WTC11 (cell line): ENCODE measurements at places on chromosomes 11 and 22. TPM values are rescaled to one million over a fixed set of nuclear protein-coding genes. Genes with fewer than 3 reads are reported as not detected.
A peak's percentile ranks its signal among the peaks of the same experiment; 100 is the strongest.

Gene LRRC74B
- total RNA-seq: not detected in 3 replicates

Gene SCN3B
- 0.37 to 0.79 TPM (median 0.71 TPM) in 3 replicates for total RNA-seq

Gene LRRC4C
- 0.41 to 1.3 TPM (median 0.72 TPM) in 3 replicates for total RNA-seq

Gene CNTN5
- total RNA-seq: 0.07 TPM in 1 of 3 replicates, not detected in the others

Gene PACSIN3
- 74.5 to 77.1 TPM (median 76.8 TPM) in 3 replicates for total RNA-seq

Gene SLC22A12
- not detected in 3 replicates for total RNA-seq

Gene IL10RA
- 0.41 to 0.74 TPM (median 0.71 TPM) in 3 replicates for total RNA-seq

Gene CHRM1
- total RNA-seq: not detected in 3 replicates

Gene SBF2
- 46.2 to 53.6 TPM (median 47.6 TPM) in 3 replicates for total RNA-seq

Gene C11orf24
- total RNA-seq: 41.8 to 53.7 TPM (median 43.8 TPM) in 3 replicates

Gene DRD2
- total RNA-seq: 0.11 to 0.20 TPM in 2 of 3 replicates, not detected in the other

Gene MALAT1
- 1,830 to 2,350 TPM (median 2,261 TPM) in 3 replicates for total RNA-seq

Gene C11orf86
- 0.44 to 0.87 TPM (median 0.68 TPM) in 3 replicates for total RNA-seq

DNA sequence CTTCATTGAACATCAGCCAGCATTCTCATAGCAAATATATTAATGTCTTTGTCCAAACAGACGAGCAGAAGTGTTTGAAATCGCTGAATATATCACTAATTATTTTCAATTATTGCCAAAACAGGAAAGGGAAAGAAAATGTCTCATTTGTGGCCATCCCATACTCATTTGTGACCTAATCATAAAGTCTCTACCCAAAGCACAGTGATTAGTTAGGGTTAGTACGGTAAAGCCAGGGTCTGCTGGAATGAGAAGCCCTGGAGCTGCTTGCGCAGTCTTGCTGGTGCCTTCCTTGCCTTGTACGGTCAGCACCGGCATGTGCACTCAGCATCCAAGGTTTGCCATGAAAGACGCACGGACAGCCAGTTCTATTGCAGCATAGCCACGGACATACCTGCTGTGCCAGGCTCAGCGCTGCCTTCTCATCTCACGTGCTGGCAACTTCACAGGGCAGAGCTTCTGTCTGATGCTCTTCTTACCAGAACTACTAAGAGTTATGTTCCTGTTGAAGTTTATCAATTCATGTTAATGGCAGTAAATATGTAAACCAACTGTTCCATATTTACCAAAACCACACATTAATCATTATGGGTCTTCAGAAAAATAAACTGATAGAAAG is 74.7 kb upstream of the POU2AF2 start:
- no peak overlapping the region for H3K4me3 ChIP-seq
- peaks cover 5% of the 10 kb centered on the region for H3K4me1 ChIP-seq
- no peaks in the 10 kb centered on the region for H3K27me3 ChIP-seq
- no peak for DNase-seq
- no peaks in the 10 kb centered on the region for H3K36me3 ChIP-seq
- no peak overlapping the region for H3K27ac ChIP-seq

GRCh38 chr11:54558919-54559318 is 44.9 kb downstream of the OR4C46 start:
- peaks cover 10% of the 10 kb centered on the region for H3K27me3 ChIP-seq
- DNase-seq: no peak
- no peak overlapping the region for H3K27ac ChIP-seq
- peaks cover 67% of the 10 kb centered on the region for H3K36me3 ChIP-seq
- no peaks in the 10 kb centered on the region for H3K4me1 ChIP-seq

- no peak overlapping the region for H3K27ac ChIP-seq
- no peak overlapping the region for H3K4me3 ChIP-seq
- DNase-seq: no peak
- H3K27me3 ChIP-seq: peaks cover 14% of the 10 kb centered on the region; the same call in 1 of the 2 replicates
Observed at GRCh38 chr11:72661486-72661885, 12.7 kb downstream of the PDE2A start.

DNA sequence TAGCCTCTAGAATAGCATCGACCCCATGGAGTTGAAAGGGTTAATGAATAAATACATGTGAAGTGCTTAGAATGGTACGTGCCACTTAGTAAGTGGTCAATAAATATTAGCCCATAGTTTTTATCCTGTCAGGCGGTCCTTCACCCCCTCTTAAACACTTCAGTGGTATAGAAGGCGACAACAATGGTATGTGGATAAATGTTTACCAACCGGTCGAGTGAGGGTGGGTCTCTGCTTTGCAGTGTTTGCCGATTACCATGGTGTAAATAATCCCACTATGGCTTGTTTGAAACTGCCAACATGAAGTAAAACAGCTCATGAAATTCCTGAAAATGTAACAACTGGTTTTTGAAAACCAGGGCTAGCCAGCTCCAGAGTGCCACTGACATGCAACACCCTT is 541.2 kb downstream of the BUD13 start:
- no peak for DNase-seq
- peaks cover 20% of the 10 kb centered on the region for H3K4me1 ChIP-seq
- H3K36me3 ChIP-seq: no peaks in the 10 kb centered on the region; the same call in 1 of the 2 replicates
- H3K27me3 ChIP-seq: no peaks in the 10 kb centered on the region

DNA sequence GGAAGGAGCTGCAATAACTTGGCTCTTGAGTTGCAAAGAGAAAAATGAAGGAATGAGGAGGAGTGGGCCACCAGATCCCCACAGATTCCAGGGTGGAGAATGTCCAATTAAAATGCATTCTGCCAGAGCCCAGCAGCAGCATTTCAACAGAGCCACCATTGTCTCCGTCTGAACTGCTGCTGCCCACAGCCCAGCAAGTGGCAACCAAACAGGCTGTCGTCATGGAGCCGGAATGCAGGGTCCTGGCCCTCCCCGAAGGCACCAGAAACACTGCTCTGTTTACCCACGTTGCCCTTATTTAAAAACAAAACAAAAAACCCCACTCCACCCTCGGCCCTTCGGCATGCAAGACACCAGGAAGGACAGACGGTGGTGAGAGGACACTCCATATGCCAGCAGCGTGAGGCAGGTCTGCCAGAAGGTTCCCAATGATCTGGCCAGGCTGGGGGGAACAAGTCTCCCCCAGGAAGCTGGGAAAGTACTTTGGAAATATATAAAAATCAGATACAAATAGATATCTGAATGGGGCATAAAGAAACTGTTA is 32.5 kb downstream of the PLEKHA7 start:
- H3K27me3 ChIP-seq: no peaks in the 10 kb centered on the region
- peak; percentile 26 for DNase-seq
- H3K4me3 ChIP-seq: no peak overlapping the region
- no peak overlapping the region for H3K27ac ChIP-seq

- H3K36me3 ChIP-seq: no peaks in the 10 kb centered on the region
- peaks cover 52% of the 10 kb centered on the region for H3K27me3 ChIP-seq
- no peaks in the 10 kb centered on the region for H3K4me1 ChIP-seq
- H3K27ac ChIP-seq: no peak overlapping the region
- no peak for DNase-seq
- no peak overlapping the region for H3K4me3 ChIP-seq
Observed at GRCh38 chr22:42132457-42132856, 1.8 kb upstream of the CYP2D6 start.

GRCh38 chr11:128610721-128611617 is 23.6 kb upstream of the ETS1 start:
- H3K4me3 ChIP-seq: no peak overlapping the region
- no peaks in the 10 kb centered on the region for H3K36me3 ChIP-seq
- H3K27me3 ChIP-seq: peaks cover 25% of the 10 kb centered on the region
- H3K27ac ChIP-seq: no peak overlapping the region
- H3K4me1 ChIP-seq: peaks cover 35% of the 10 kb centered on the region

- no peak overlapping the region; the same call in 1 of the 2 replicates for H3K27ac ChIP-seq
- H3K4me1 ChIP-seq: peaks cover 32% of the 10 kb centered on the region
- H3K4me3 ChIP-seq: no peak overlapping the region
- no peak for DNase-seq
Observed at GRCh38 chr11:108221371-108221770, 1.1 kb downstream of the NPAT start.

- DNase-seq: no peak
- no peaks in the 10 kb centered on the region for H3K36me3 ChIP-seq
- no peak overlapping the region for H3K27ac ChIP-seq
- H3K4me1 ChIP-seq: no peaks in the 10 kb centered on the region
- H3K27me3 ChIP-seq: peaks cover 2% of the 10 kb centered on the region; the same call in 1 of the 2 replicates
Observed at GRCh38 chr22:32079130-32080089, 36.3 kb downstream of the SLC5A1 start.

DNA sequence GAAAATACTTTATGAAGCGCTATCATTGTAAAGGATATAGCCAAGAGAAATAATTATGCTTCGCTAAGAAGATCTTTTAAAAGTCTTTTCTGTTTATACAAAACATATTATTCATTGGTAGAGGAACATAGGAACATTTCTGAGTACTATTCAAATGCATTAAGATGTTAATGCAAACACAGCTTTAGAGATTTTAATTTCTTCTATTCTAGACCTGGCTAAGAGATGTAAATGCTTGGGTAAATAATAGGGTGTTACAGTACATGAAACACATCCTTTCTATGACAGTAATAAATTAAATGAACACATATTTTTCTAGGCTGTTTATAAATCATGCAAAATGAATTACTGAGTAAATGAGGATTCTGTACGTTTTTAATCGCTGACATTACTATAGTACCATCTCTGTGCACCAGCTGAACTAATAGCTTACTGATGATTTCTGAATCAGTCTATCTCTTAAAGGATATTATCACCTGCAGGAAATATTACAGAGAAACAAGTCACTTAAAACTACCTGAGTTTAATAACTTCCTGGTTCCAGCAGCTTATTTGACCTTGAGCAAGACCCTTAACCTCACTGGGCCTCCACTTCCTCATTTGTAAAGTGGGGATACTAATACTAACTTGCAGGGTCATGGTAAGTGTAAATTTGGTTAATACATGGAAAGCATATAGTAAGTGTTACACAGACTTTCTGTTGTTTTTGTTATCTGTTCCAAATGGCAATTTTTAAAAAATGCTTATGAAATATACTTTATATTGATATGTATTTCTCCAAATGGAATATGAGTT is 344.9 kb downstream of the DYNC2H1 start:
- no peaks in the 10 kb centered on the region for H3K27me3 ChIP-seq
- H3K4me1 ChIP-seq: peaks cover 9% of the 10 kb centered on the region
- 0 out of 2 replicates have a peak overlapping the region, but pooled peaks have one; percentile 8 for H3K4me3 ChIP-seq
- H3K36me3 ChIP-seq: no peaks in the 10 kb centered on the region
- no peak overlapping the region for H3K27ac ChIP-seq

DNA sequence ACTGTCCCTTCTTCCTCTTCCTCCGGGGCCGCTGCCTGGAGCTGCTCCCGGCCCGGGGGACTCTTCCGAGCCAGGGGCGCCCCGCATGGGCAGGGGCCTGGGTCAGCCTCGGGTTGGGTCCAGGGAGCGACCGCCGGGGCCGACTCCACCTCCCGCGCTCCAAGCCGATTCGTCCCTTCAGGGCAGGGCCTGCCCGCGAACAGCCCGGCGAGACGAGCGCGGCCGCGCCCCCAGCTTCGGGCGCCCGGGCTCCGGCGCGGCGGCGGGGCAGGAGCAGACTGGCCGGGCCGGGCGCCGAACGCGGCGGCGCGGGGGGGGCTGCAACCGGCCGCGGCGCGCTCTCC is at the start of gene LARGE1:
Gene LARGE1, minus strand, starts transcription at position 280 of the 344 bp plus-strand sequence.
- H3K36me3 ChIP-seq: no peaks in the 10 kb centered on the region
- peak within 1 kb of the TSS; percentile 36; the same call in 1 of the 2 replicates for H3K27ac ChIP-seq
- H3K4me3 ChIP-seq: peak within 1 kb of the TSS; percentile 93
- peaks cover 8% of the 10 kb centered on the region for H3K27me3 ChIP-seq
- H3K4me1 ChIP-seq: peaks cover 61% of the 10 kb centered on the region

- H3K4me3 ChIP-seq: no peak overlapping the region
- H3K4me1 ChIP-seq: peaks cover 24% of the 10 kb centered on the region
- DNase-seq: no peak
- no peak overlapping the region for H3K27ac ChIP-seq
Observed at GRCh38 chr11:127675581-127675980, 675.0 kb upstream of the KIRREL3 start.

- H3K4me1 ChIP-seq: peaks cover 31% of the 10 kb centered on the region
- H3K27me3 ChIP-seq: no peaks in the 10 kb centered on the region
- H3K27ac ChIP-seq: peak overlapping the region; percentile 97
- peak overlapping the region; percentile 79 for H3K4me3 ChIP-seq
Observed at GRCh38 chr11:47400768-47401279, 7.6 kb upstream of the SLC39A13 start.

DNA sequence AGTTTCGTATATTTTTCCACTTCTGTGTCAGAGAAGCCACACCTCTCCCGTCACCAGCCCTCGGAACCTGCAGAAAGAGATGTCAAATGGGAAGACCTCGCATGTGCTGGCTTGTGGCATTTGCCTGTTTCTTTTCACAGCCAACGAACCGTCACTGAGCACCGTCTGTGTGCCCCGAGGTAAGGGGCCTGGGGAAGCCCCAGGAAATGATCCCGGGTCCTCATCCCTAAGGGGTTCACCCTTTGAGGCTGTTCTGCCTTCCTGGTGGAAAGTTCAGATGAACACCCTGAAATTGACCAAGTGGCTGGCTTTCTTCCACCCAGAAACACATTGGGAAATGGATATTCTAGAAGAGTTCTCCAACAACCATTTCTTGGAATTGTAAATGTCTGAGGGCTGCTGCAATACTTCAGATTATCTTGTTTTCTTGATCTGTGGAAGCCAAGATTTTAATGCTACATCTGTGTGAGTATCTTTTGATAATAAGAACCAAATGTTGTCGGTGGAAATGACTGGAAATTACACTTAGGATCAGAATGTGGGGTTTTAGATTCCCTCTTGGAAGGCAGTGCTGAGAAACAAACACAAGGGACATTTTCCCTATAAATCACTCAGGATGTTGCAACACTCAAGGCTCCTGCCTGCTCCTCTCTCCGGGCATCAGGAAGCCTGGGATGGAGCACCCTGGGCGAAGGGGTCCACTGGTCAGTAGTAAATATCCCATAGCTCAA is 37.6 kb downstream of the RIBC2 start:
- no peaks in the 10 kb centered on the region for H3K4me1 ChIP-seq
- H3K36me3 ChIP-seq: no peaks in the 10 kb centered on the region
- DNase-seq: no peak
- H3K27me3 ChIP-seq: no peaks in the 10 kb centered on the region
- H3K4me3 ChIP-seq: no peak overlapping the region
- H3K27ac ChIP-seq: no peak overlapping the region

DNA sequence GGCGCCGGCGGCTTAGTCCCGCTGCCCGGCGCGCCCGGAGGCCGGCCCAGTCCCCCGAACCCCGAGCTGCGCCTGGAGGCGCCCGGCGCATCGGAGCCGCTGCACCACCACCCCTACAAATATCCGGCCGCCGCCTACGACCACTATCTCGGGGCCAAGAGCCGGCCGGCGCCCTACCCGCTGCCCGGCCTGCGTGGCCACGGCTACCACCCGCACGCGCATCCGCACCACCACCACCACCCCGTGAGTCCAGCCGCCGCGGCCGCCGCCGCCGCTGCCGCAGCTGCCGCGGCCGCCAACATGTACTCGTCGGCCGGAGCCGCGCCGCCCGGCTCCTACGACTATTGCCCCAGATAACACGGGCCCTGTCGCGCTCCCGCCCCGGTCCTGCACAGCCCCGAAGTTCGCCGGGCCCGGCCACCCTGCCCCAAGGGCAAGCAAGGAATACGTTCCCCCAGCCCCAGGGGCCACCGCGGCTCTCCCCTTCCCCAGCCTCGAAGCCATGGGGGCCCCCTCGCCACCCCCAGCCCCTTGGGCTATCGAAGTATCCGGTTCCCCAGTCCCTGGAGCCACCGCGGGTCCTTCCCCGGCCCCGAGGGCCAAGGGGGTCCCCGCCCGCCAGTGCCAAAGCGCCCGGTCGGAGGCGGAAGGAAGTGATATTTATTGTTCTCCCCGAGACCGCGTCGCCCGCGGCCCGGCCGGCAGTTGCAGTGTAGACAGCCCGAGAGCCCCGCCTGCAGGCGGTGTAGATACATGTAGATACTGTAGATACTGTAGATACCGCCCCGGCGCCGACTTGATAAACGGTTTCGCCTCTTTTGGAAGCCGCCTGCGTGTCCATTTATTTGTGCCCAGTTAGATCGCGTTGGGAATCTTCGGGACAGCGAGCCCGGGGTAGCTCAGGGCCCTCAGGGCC is 6.2 kb downstream of the TBX1 start:
- H3K27me3 ChIP-seq: peaks cover 90% of the 10 kb centered on the region
- peak overlapping the region; percentile 44 for H3K4me3 ChIP-seq
- no peaks in the 10 kb centered on the region for H3K36me3 ChIP-seq
- no peak overlapping the region for H3K27ac ChIP-seq
- peak; percentile 73 for DNase-seq
- peaks cover 27% of the 10 kb centered on the region for H3K4me1 ChIP-seq
